CD4-positive, alpha-beta T cell treated with Interleukin-10 for 1 hour (primary cell): ENCODE measurements at places on chromosomes 5 and 9.

DNA sequence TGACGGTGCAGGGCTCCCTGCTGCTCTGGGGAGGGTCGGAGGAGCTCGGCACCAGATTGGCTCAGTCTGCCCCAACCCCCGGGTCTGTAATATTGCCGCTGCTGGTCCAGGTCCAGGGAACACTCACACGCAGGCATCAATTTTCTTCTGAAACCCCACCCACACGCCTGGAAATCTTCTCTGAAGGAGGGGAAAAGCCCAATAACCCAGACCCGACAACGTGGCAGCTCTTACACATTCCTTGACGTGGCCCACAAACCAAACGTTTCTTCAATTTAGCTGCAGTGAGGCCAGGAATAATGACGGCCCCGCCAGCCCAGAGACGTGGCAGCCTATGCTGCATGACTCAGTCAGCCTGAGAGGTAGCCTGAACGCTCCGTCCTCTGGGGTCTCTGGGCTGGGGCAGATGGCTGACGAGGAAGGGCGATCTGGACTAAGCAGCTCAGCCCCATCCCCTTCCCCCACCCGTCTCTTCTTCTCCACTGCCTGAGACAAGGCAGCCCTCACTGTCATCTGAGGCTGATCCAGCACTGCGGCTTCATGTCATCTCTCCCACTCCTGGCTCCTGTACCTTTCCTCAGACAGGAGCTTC, 9.9 kb upstream of the SPARC start:
- DNase-seq = no peak

DNA sequence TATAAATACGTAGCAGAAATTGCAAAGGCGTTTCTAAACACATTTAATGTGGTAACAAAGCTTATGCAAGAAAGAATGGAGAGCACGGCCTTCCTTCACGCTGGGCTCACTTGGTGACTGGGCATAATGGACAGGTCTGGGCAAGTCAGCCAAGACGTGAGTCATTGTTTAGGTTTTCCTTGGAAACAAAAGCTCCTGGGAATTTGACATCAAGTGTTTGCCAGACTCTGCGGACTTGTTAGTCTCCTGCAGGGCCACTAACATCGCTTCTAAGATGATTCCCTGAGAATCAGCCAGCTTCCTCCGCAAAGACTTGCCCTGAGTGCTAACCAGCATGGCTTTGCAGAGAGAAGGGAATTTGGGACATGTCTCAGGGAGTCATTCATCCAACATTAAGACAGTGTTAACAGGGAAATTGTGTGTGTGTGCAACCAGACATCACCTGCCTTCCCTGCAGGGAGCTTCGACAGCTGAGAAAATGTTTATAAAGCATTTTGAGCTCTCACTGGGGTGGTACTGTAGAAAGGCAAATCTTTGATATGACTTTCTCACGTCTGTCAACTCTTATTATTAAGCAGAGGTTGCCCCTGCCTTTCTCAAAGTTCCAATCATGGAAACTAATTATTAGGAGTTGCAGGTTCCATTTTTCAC, 182.5 kb downstream of the NTRK2 start:
- DNase-seq = no peak

DNA sequence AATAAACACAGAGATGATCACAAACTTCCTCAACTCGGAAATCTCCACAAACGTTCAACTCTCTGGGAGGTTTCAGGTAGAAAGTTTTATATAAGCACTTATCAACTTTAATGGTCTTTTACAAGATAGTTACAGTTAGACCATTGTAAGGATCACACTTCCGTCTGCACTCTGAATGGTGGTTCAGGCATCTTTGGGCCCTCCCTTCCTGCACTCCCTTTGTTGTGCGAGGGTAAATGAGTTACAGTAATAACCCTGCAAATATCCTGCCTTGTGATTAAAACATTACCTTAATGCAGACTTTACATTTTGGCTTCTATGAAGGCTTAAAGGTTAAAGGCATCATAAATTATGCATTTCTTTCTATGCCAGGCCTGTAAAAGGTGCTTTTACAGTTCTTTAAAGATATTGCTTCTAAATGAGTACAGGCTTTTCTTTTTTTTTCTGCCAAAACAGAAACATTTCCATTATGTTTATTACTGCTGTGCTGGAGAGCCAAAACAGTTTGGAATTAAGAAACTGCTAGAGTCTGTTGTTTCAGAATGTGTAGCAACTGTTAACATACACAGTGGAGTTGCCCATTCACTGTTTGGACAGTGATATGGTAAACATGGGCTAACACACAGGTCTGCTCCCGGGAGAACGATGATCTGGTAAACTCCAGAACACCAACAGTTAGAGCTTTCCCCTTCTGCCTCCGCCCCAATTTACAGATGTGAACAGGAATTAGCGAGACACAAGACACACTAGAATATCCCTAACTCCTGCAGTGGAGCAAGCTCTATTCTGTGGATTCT, 1.1 kb downstream of the PRUNE2 start:
- DNase-seq = no peak

DNA sequence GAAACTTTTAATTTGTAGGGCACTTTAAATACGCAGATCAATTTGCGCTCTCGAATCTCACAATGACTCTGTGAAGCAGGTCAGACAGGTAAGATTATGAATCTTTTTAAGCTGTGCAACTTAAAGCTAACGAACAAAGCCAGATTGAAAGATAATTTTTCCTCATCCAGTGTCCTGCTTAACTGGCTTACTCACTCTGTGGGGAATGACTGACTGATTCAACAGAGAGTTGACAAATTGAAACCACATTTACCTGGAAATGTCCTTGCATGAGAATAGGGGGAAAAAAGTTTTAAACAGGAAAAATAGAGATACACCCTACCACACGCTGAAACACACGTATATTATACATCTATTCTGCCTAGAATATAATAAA, 187.9 kb downstream of the MAN2A1 start:
- no peak for DNase-seq

DNA sequence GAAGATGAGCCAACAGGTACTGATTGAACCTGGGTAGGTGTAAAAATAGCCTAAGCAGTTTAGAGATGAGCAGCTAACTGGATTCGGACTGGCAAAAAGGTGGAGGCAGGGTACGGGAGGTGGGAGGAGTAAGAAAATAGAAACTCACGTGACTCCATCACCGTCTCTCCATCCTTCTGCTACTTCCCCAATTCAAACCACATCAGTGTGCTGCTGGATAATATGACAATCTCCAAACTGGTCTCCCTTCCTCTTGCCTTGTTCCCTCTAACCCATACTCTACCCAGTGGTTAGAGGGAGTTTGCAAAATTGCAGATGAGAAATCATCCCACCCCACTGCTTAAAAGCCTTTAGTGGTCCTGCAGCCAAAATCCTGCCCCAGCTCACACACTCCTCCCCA, 42.7 kb downstream of the RIGI start:
- no peak for DNase-seq

GRCh38 chr5:169272731-169273427, 28.1 kb downstream of the SLIT3 start:
- DNase-seq = no peak

- DNase-seq = no peak
These were observed 54.5 kb downstream of the DCP2 start for GRCh38 chr5:113031104-113031503.

GRCh38 chr5:14397717-14398116, 183.9 kb upstream of the OTULINL start:
- DNase-seq = no peak
